ENCODE measurements at places on chromosomes 13 and 19.

GRCh38 chr19:36605877-36606478 lies 865 bp downstream of the ZNF382 start:
- DNase-seq: no peak

DNA sequence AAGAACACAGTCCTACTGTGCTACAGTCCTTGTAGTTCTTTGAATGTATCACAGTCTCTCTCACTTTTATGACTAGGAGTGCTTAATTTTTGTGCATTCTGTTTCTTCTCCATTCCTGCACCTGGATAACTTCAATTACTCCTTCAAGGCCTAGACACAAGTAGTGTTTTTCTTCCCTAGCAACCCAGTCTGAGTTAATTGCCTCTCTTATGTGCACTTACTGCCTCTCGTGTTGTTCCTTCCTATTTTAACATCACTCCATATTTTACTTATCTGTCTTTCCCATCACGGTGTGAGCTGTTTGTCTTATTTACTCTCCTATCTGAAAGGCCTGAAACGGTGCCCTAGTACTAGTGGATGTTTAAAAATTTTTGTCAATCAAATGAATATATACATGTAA lies 101.5 kb downstream of the HS6ST3 start:
- DNase-seq: no peak

DNA sequence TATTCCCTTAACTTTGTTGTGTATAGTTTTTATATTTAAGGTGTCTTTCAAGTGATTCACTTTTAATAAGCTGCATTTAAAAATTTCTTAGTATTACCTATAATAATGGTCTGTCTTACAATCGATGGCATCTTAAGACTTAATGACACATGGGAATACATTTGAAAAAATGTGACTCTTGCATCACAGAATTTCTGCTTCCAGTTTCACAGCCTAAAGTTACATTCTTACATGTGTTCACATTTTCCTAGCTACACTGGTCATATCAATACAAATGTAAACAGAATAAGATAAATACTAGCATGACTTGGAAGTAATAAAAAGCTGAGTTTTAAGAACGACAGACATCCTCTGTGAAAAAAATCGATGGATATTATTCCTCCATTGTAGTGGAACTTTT lies 1597.1 kb upstream of the MIR17HG start:
- DNase-seq: no peak

DNA sequence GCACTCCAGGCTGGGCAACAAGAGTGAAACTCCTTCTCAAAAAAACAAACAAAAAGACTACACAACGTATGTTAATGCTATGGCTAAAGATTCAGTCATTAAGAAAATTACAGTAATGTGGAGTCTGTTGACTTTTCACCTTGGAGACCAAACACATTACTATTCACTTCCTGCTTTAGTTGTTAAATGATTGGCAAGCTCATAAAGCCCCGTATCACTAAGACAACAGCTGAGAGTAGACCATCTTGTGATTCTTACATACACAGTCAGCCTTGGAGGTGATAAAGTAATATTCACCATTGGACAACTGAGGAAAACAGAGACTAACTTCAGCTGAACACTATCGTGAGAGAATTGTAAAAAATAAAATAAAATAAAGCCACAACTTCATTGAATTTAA lies 86.5 kb downstream of the KCTD12 start:
- no peak for DNase-seq

DNA sequence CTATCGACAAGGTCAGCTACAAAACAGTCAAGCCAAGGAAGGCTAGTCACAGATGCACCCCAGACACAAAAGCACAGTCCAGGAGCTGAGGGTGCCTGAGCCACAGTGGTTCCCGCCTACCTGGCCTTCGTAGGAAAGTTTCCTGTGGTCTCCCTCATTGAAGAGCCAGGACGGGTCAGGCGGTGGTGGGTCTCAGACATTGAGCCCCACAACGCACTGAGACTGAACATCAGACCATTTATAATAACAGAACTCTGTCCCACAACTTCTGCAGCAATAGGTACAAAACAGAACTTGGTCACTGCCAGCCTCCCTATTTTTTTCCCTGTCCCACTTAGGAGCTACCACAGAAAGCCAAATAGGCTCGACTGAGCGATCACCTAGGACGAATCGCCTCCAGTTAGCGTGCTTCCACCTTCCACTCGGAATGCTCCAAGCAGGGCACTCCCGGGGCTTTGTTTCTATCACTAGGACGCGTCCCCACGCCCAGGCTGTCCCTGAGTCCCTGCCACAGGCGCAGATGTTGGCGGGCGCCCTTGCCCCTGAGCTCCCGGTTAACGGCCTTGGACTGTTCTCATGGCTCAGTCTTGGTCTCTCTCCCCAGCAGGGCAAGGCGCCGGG lies 640 bp upstream of the ZNF544 start:
- no peak for DNase-seq

GRCh38 chr19:46602392-46603194 lies 1.5 kb downstream of the CALM3 start:
- no peak for DNase-seq

DNA sequence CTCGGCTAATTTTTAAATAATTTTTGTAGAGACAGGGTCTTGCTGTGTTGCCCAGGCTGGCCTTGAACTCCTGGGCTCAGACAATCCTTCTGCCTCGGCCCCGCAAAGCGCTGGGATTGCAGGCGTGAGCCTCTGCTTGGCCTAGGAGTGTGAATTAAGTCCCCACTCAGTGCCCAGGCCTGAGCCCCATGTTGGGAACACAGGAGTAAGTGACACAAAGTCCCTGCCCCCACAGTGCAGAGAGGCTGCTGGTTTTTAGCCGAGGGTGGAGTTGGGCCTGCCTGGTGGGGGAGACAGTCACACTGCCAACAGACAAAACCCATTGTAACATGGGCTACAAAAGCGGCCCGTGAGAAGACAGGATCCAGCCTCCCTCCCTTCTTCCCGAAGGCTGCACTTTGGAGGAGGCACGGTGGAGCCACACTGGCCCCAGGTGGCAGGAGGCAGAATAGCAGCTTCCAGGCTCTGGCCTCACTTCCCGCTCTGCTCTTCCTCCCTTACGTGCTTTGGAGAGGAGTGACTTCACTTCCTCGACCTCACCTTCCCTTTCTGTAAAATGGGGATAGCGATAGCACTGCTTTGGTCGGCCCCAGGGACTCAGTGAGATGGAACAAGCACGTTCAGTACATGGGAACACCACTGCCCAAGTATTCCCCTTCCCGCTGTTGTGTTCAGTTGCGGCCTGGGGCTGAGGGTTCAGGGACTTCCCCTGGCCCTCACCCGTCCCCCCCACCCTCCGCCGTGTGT lies 15.2 kb upstream of the EHD2 start:
- DNase-seq: no peak

DNA sequence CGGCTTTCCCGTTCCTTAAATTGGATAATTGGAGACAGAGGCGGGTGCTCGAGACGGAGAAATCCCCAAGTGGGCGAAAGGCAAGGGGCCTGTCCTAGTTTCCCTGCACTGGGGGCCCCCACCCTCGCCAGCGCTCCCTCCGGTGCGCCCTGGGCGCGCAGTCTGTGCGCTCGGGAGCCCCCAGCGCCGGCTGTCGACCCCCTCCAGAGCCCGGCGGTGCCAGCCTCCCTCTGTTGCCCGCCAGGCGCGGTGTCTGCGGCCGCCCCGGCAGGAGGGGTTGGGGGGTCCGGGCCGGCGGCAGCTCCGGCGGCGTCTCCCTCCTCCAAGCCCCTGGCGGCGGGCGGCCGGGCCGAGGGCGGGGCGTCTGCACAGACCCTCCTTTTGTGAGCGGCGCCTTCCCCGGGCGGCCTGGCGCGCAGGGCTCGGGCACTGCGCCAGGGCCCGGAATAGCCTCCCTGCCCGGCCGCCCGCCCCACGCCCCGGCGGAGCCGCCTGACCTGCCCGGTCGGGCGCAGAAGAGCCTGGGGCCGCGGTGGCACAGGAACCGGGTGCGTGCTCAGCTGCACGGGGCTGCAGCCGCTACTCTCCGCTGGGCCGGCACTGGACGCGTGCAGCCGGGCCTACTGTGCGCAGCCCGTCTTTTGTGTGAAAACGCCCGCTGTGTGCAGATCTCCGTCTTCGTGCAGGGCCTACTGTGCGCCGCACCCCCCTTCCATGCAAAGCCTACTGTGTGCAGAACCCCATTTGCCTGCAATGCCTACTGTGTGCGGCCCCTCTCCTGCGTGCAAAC lies 13.2 kb downstream of the GADD45B start:
- no peak for DNase-seq

DNA sequence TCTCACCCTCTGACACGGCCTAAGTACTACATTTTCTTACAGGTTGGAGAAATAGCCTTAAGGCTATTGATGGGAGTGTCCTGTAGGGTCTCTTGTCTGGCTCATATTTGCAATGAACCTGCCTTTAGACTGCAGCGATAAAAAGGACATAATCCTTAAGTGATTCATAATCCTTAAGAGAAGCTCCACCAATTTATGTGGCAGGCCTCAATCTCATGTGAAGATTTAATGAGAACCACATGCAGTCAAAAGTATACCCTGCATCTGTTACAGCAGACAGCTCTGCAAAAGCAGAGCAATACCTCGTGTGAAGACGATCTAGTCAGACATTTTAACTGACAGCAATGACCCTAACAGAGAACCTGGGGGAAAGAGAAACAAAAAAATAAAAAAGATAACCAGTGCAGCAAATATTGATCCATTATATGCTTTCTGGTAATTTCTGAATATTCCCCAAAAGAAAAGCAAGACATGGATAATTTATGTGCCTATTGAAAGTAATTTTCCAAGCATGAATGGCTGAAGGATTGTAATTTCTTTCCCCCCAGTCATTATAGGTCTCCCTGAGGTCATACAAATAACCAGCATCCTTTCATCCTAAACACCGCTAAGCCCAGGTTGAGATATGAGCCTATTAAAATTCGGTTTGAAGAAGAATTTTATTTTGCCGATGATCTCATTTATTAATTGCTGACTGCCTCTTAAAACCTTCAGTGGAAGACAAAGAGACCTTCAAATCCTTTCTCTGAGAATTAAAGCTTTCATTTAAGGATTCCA lies 321.8 kb upstream of the NBEA start:
- no peak for DNase-seq
